ENCODE measurements at places on chromosomes 5 and 9.

DNA sequence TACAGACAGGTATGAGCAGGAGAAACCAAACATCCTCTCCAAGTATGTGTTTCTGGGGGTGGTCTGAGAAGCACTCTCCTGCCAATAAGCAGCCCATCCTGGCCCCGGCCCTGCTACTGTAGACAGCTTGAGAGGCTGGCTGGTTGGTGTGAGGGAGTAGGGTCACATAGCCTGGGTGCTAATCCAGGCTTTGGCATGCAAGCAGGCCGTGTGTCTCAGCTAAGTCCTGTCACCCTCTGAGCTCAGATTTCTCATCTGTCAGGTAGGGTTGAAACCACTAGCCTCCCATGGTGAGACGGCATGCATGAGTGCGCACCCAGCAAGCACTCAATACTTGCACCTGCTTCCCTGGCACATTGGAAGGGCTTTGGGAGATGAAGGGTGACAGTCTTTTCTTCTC, 49.8 kb upstream of the PHYKPL start:
- no peak for DNase-seq

DNA sequence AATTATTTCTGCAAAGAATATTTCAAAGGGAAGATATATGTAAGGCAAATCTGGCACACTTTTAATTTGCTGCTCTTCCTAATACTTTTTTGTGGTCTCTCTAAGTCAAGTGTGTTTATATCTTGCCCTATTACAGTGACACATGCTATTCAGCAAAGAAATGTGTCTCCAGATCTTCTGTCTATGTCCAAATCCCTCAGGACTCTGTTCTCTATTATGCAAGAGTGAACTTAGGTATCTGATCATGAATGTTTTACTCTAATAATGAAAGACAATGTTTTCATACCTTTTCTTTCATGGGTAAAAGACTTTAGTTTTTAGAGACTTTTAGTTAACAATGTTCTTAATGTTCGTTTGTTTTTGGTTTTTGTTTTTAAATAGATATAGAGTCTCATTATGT, 255.4 kb upstream of the DAB2 start:
- no peak for DNase-seq

DNA sequence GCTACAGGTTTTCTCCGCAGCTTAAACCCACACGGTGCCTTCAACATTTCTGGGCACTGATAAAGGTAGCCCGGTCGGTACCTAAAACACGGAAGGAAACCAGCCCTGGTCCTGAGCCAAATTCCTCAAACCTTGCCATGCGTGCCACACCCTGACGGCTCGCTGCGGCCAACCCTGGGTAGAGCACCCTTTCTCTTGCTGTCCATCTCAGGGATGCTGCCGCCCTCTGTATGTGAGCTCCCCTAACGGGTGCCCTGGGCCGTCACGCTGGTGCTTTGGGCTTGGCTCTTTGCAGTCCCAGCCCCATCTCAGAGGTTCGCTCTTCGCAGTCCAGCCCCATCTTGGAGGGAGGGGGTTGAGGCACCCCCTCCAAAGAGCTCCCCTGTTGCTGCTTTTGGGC, 43.9 kb downstream of the PNPLA7 start:
- DNase-seq = no peak

DNA sequence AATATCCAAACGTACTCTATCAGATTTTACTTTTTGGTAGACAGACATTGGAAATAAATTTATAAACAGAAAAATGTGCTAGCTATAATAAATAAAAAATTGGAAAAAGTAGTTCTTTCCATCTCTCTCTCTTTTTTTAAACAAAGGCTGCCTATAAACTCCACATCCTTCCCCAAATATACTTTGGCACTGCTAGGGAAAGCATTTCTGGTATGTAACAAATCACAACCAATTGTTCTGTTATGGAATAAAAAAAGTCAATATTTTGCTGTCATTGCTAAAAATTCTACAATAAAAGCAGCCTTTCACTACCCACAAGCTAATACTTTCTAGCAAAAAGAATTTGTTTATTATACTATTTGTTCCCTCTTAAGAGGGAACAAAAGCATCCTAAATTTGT, 169.2 kb upstream of the TARS1 start:
- no peak for DNase-seq

- no peak for DNase-seq
Measured at GRCh38 chr9:68427216-68427977, 71.0 kb downstream of the PGM5 start.

- no peak for DNase-seq
Measured at GRCh38 chr9:84271531-84271900, 69.0 kb downstream of the SLC28A3 start.

- no peak for DNase-seq
Measured at GRCh38 chr9:126347093-126347492, 20.5 kb downstream of the MVB12B start.

DNA sequence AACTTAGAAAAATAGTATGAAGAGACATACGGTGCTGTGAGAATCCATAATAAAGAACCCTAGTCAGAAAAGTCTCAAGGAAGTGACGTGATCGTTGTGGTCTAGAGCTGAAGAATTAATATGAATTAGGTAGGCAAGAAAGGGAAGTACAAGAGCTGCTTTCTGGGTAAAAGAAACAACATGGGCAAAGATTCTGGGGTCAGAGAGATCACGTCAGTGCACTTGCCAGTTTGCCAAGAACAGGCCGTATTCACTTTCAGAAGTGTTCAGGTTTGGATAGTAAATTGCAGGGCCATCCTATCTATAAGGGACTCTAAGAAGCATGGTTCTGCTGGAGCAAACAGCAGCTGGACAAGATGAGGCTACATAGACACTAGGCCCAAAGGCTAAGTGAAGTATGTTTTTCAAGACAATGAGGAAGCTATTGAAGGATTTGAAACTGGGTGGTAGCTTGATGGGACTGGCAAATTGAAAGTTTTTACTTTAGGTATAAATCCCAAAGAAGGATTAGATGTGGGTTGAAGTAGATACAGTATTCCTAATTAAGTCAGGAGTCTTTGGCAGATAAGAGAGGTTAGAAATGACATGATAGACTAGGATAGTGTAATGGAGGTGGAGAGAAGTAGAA, 4.8 kb upstream of the CHD1 start:
- DNase-seq = no peak

GRCh38 chr5:56357426-56357825, 124.3 kb upstream of the ANKRD55 start:
- DNase-seq = no peak

GRCh38 chr5:82561797-82562196, 283.6 kb upstream of the RPS23 start:
- no peak for DNase-seq

GRCh38 chr9:119675951-119676350, 306.7 kb upstream of the BRINP1 start:
- no peak for DNase-seq

GRCh38 chr9:124222918-124223720, 34.6 kb upstream of the NEK6 start:
- DNase-seq = peak; percentile 56

DNA sequence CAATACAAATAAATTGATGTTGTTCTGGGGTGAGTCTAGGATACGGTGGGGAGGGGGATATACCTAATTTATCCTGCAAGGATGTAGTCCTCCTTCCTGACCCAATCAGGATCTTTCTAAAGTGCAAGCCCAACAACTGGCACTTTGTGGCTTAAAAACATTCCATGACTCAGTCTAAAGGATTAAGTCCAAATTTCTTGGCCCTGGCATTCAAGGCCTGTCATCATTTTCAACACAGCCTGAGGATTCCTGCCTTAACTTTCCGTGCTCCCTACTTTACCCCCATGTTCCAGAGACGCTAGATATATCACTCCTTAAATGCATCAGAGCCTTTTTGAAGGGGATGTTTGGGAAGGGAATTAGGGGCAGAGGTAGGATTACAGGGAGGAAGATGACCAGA, 1.0 kb downstream of the FAM221B start:
- DNase-seq = no peak

DNA sequence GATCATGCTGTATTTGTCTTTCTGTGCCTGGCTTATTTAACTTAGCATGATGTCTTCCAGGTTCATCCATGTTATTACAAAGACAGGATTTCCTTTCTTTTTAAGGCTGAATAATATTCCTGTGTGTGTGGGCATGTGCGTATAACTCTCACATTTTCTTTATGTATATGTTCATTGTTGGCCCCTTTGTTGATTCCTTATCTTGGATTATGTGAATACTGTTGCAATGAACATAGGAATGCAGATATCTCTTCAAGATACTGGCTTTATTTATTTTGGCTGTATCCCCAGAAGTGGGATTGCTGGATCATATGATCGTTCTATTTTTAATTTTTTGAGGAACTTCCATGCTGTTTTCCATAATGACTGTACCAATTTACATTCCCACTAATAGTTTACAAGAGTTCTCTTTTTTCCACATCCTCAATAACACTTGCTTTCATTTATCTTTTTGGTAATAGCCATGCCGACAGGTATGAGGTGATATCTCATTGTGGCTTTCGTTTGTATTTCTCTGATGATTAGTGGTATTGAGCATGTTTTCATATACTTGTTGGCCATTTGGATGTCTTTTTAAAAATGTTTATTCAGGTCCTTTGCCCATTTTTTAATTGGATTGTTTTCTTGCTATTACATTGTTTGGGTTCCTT, 38.0 kb downstream of the CREBRF start:
- DNase-seq = no peak

GRCh38 chr5:60597572-60598320, 102.2 kb downstream of the DEPDC1B start:
- no peak for DNase-seq

- no peak for DNase-seq
Measured at GRCh38 chr9:133635533-133636531, at the start of gene DBH. DBH (plus strand) TSS chr9:133636363; CDS start chr9:133636372, 9 bp downstream.

DNA sequence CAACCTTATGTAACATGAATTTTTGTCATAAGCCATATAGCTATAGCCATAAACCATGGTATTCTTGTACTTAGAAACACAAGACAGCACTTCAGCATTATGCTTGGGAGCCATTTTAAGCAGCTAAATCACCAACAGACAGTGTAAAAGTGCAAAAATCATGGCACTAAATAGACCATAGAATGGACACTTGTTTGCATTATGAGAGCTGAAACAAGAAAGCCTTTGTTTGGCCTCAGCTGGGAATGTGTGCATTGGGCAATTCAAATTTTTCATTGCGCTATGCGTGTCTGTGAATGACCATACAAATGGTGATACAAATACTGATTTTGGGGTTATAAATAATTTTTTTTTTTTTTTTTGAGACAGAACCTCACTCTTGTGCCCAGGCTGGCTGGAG, 23.7 kb downstream of the KDM4C start:
- DNase-seq = no peak

DNA sequence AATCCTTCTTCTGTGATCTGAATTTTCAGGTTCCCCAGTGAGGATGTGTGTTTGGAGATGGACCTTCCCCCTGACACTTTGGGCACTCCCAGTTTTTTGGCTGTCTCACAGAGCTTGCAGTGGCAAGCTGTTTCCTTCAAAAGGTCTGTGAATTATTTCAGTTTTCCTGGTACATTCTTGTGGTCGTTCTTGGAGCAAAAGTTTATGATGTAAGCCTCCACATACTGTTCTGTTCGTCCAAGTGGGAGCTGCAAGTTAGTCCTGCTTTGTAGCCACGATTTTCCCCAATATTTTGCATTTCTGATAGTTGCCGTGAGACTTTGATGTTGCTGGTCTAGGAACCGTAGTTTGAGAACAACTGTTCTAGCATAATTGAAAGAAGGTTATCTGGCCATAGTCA, 88.3 kb downstream of the MTAP start:
- DNase-seq = no peak

GRCh38 chr5:149041242-149041641, 21.6 kb downstream of the SH3TC2 start:
- DNase-seq = no peak

- DNase-seq = no peak
Measured at GRCh38 chr5:54440456-54440893, 15.0 kb upstream of the HSPB3 start.

DNA sequence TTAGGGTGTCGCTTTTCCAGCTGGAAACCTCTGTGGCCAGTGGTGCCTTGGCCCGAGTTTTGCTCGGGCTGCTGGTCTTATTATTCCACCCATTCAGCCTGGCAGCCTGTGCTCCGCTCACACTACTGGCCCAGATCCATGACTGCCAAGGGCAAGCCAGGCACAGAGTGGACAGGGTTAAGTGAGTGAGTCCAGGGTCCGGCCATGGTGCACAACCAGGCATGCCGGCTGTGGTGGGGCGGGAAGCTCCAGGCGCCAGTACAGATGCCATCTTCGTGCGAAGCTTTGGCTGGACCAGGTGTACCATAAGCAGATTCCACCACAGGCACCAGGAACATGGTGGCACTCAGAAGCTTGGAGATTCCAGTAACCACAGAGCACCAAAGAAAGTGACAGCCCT, 580.2 kb upstream of the FAM174A start:
- DNase-seq = no peak

GRCh38 chr5:31913808-31914207, 260.3 kb downstream of the GOLPH3 start:
- no peak for DNase-seq

DNA sequence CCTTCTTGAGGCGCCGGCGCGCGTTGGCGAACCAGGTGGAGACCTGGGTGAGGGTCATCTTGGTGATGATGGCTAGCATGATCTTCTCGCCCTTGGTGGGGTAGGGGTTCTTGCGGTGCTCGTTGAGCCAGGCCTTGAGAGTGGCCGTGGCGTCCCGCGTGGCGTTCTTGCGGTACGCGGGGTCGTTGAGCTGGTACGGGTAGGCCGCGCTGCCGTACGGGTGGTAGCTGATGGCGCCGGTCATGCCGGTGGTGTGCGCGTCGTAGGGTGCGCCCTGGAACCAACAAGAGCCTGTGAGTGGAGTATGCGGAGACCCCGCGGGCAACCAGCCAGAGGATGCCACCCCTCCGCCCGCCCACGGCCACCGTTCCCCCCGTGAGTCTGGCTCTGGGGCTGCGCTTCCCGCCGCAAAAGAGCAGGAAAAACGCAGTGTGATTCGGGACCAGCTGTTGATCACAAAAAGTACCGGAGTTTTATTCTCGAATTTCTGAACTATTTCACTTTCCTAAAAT, 1.9 kb downstream of the IRX2 start:
- no peak for DNase-seq

GRCh38 chr5:12292610-12293204, 388.5 kb upstream of the CTNND2 start:
- DNase-seq = no peak
